ENCODE measurements at places on chromosomes 1 and 21.
A peak's percentile ranks its signal among the peaks of the same experiment; 100 is the strongest.

DNA sequence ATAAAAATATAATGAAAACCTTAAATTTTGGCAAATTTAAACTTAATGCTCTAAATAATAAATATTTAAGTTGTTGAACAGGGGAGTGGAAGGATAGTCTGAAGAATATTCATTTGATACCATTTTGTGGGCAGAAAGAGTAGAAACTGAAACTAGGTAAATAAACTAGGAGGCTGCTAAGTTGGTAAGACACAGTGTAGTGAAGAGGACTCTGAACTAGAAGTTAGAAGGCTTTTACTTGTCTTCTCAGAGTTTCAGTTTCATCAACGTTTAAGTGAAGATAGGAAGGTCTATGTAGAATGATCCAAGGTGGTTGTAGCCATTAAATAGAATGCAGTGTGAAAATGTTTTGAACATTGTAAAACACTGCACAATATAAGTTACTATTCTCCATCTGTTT, 516.9 kb downstream of the AMY1C start:
- no peak for DNase-seq

DNA sequence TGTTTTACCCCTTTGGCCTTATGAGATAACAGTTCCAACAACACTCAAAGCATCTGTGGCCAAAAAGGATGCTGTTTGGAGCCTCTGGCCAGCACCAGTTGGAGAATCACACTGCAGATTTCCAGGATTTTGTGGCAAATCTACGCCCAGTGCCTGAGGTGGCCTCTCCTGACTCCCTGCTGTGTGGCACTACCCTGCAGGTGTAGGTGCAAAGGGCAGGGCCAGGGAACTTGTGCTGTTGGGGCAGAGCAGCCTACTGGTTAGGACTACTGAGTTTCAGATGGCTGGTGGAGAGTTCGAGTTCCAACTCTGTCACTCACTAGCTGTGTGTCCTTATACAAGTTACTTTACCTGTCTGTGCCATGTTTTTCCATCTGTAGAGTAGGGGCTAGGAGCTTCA, 170.5 kb downstream of the PTPRU start:
- no peak for DNase-seq

DNA sequence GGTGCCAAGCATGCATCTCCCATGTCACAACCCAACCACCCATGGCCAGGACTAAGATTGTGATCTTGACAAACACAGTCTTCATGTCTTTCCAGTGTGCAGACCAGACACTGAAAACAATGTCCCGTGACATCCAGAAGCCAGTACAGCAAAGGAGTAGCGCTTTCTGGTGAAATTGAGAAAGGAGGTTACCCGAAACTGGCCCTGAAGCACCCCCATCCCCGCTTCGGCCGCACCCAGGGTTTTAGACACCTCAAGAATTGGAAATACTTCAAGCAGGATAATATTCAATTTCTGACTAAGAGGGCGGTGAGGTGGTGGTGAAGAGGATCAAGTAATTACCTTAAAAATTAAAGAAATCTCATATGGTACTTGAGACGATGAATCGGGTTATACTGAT, 10.6 kb upstream of the S100A8 start:
- no peak for DNase-seq

DNA sequence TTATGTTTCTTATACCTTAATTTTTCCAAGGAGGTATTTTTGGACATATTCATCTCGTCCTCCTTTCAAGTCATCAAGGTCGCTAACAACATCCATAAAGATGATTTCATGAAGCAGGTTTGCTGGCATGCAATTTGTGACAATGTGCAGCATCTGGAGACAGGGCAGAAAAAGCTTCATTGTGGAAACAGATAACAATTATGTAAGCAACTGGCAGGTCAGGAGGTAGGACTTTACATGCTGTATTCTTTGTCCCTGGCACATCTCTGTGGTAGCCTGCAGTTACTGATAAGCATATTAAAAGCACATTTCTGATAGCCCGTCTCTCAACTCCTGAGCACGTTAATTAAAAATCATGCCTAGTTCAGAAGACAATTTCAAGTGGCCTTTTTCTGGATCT, 156.8 kb downstream of the LEPR start:
- DNase-seq: no peak

DNA sequence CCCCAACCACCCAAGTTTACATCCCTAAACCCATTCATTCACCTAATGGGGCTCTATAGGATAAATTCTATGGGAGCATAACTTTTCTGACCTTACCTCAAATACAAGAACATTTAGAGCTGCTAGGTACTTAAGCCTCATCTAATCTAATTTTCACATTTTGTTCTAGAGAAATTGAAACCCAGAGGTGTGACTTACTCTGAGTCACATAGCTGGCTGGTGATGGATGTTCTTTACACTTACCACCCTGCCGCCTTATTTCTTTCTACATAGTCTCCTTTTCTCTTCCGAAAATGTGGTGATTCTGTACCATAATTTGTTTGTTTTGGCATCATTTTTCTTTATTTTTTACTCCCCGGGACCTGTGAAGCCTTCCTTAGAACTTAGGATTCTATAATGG, 20.3 kb downstream of the TIPRL start:
- DNase-seq: no peak

GRCh38 chr1:91217911-91218310, 186.7 kb downstream of the HFM1 start:
- no peak for DNase-seq

- DNase-seq: no peak
Observed at GRCh38 chr1:150905301-150905700, 18.4 kb downstream of the CTXND2 start.

GRCh38 chr1:10057343-10057742, 24.6 kb downstream of the UBE4B start:
- DNase-seq: no peak

- DNase-seq: no peak
Observed at GRCh38 chr1:4323309-4323708, 331.1 kb upstream of the AJAP1 start.

DNA sequence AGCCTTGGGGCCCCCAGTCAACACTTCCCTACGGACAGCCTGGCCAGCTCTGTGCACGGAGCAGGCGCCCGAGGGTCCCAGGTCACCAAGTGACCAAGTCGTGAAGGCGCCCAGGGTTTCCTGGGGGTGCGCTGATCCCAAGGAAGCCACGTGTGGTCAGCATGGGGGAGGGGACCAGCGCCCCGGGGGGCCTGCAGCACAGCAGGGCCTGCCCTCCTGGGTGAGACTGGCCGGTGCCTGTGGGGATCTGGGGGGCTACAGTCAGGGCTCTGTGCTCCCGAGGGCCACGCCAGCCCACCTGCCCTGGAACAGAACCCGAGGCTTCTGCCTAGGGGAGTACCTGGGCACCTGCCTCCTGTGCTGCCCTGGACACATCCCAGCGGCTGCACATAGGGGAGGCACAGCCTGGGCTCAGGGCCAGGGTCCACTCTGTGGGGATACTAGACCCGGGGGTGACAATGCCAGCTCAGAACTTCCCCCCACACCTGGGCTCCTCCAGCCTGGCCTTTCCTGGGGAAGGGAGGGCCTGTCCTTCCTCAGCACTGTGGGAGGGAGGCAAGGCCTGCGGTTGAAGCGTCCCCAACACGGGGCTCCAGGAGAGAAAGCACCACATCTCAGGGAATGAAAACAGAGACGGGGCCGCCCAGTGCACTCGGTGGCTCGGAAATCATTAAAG, 6.2 kb upstream of the POFUT2 start:
- DNase-seq: peak; percentile 8

DNA sequence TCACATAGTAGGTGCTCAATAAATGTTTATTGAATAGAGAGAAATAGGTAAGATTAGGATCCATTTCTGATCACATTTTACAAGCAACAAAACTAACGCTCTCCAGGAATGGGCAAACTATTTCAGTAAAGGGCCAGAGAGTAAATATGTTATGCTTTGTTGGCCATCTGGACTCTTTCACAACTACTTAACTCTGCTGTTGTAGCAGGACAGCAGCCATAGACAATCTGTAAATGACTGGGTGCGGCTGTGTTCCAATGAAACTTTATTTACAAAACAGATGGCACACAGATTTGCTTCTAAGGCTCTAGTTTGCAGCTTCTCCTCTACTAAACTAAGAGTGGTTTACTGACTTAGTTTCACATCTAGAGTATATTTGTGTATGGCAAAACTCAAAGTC, 83.0 kb upstream of the BACH1 start:
- DNase-seq: no peak

Measured in CD4-positive, alpha-beta T cell treated with Interleukin-4 for 1 hour (primary cell).